ENCODE measurements at places on chromosomes 11 and 22. TPM values are rescaled to one million over a fixed set of nuclear protein-coding genes. Genes with fewer than 3 reads are reported as not detected.

- DNase-seq, result no peak
Observed at GRCh38 chr22:43209523-43209890, 22.6 kb upstream of the TTLL12 start.

- DNase-seq, result no peak
Observed at GRCh38 chr22:21611210-21611977, 18.4 kb downstream of the YDJC start.

ST3GAL4 gene
- total RNA-seq, result 139 TPM

BACE1-AS gene
- total RNA-seq, result 10.1 TPM

DNA sequence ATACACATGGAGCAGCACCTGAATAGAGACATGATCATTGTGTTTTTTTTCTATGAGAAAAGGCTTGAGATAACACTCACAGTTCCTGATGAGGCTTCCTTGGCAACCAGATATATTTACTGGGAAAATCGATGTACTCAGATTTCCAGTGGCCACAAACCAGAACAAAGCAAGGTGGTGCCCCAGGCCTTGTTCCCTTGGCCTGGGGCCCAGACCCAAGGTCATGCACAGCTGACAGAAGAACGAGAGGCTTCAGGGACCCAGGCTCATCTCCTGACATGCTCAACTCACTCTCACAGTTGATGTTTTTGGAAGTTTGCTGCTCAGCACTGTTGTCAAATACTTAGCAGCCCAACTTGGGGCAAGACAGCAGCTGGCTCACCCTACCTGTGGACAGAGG is 281.8 kb downstream of the NTM start:
- no peak for DNase-seq

GRCh38 chr11:126268361-126268707 is 361 bp downstream of the SRPRA start:
- DNase-seq, result no peak

GRCh38 chr11:13308704-13309103 is 31.1 kb downstream of the BMAL1 start:
- DNase-seq, result no peak

DNA sequence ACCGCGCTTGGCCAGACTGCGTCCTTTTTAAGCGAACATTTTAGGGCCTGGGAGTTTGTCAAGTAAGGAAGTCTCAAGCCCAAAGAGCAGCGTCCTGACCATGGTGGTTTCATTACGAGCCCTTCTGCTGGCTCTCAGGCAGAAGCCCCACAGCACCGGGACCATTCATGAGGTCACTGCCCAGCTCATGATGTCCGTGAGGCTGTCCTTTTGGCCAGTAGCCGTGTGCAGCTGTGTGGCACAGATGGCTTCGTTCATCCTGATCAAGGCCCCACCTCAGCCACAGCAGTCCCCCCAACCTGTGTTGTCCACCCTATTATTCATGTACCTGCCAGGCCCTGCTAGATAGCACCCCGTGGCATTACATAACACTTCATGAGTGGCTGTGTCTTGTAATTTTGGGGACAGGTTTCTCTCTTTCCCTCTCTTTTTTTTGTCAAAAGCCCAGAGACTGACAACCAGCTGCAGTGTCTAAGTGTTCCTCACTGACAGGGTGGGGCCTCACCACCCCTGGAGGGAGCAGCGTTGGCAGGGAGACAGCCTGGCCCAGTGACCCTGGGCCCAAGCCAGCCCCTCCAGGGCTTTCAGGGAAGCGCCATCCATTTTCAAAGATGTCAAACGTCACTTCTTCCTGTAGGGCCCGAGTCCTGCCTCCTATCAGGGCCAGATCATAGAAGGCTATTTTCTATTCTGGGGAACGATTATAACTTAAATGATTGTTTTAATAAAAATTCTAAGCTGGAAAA is 21.8 kb upstream of the CABP7 start:
- DNase-seq, result peak; percentile 66

FOLH1 gene
- total RNA-seq, result 2.7 TPM

DNA sequence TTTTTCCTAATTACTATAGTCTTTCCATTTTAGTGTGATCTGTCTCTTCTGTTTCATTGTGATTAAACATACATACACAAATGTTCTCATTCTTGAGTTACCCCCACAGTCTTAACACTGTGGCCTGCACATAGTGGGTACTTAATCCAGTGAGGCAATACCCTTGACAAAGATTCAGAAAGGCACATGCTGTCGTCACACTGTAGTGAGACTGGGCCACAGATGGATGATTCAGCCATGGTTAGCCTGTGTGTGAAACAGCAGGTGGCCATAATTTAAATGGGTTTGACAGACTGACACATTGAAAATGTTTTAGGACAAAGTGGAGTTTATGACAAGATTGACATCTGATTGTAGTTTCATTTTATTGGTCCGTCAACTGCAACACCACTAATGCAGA is 313.1 kb downstream of the C11orf87 start:
- no peak for DNase-seq

DNA sequence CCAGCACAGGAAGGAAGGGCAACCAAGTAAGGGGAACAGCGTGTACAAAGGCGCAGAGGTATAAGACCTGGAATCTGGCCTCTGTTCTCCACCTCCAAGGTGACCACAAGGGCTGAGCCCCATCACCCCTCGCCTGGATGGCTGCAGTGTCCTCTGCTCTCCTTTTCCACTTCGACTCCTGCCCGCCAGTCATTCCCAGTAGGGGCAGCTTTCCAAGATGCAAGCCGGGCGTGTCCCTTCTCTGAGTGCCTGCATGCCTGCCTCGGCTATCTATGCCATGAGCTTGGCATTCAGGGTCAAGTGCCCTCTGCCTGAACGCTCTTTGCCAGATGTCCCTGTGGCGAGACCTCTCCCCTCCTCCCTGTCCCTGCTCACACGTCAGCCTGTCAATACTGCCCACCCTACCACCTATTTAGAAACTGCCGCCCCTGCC is 17.0 kb downstream of the FADS3 start:
- DNase-seq, result no peak

GRCh38 chr11:100922121-100922520 is 207.5 kb downstream of the PGR start:
- DNase-seq, result no peak

C11orf21 gene
- 0.12 TPM for total RNA-seq

GRCh38 chr11:64029773-64030172 is 6.0 kb upstream of the FLRT1 start:
- no peak for DNase-seq

OR56A5 gene
- not detected for total RNA-seq

DNA sequence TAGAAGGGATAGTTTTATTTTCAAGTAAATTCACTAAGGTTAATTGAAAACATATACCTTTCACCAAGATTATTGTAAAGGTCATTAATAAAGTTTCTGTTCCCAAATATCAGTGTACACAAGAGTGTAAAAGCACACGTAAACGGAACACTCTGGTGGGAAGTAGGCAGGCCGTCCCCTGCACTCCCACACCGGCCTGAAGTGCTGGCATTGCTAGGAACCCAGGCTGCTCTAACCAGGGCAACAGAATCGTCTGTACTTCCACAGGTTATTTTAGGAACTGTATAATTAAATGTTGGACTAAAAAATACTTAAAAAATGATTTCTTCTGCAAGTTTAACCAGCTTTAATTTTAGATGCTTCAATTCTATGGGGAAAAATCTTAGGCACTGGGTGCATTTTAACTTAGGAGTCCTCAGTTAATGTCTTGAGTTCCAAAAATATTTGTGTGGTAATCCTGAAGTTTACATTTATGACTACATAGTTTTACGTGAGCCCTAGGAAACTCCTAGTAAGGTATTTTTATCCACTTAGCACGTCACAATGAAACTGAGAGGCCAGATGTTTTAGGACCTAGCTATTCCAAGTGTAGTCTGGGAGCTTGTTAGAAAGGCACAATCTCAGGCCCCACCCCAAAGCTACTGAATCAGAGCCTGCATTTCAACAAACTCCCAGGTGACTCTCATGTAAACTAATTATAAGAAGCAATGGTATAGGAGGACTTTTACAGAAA is 31.2 kb downstream of the KMT5B start:
- DNase-seq, result no peak

DNA sequence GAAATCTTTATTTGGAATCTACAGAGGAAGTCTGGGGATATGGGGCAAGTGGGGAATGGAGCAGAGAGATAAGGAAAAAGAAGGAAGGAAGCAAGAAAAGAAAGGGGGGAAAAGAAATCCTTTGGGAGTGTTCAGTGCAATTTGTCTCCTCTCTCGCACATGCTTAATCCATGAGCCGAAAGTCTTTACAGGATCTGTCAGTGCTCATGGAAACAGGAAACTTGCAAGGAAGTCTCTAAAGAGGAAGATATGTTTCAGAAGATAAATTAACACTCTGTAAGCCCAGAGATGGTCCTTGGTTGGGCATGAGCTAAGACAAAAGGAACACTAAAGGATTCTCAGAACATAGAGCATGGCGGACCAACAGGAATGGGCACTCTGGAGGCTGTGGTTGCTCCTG is 47.9 kb upstream of the FLI1 start:
- no peak for DNase-seq

- no peak for DNase-seq
Observed at GRCh38 chr11:2297623-2298030, 4.1 kb downstream of the C11orf21 start.

CD3D gene
- total RNA-seq, result 2.8 TPM

FXYD6 gene
- 218 TPM for total RNA-seq

- no peak for DNase-seq
Observed at GRCh38 chr11:102882389-102883024, 7.7 kb upstream of the MMP12 start.

GRCh38 chr11:44011797-44012196 is 36.0 kb upstream of the ACCSL start:
- peak; percentile 35 for DNase-seq

- peak; percentile 74 for DNase-seq
Observed at GRCh38 chr22:28813772-28814518, 13.6 kb upstream of the XBP1 start.

MICAL2 gene
- total RNA-seq, result 8.4 TPM

DNA sequence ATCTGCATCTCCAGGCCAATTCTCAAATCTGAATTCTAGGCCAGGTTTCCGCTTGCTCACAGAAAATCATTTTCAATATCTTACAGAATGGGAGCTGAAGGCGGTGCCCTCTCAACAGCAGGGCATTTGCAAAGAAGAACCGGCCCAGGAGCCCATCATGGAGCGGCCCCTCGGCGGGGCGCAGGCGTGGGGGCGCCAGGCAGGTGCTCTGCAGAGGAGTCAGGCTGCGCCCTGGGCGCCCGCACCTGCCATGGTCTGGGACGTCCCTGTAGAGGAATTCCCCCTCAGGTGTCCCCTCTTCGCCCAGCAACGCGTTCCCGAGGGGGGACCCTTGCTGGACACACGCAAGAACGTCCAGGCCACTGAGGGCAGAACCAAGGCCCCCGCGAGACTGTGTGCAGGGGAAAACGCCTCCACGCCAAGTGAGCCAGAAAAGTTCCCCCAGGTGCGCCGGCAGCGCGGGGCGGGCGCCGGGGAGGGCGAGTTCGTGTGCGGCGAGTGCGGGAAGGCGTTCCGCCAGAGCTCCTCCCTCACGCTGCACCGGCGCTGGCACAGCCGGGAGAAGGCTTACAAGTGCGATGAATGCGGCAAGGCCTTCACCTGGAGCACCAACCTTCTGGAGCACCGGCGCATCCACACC is 11.5 kb downstream of the ZNF74 start:
- no peak for DNase-seq

GRCh38 chr11:103929170-103929903 is 107.1 kb upstream of the DDI1 start:
- DNase-seq, result no peak

OR2AG2 gene
- total RNA-seq, result not detected

DNA sequence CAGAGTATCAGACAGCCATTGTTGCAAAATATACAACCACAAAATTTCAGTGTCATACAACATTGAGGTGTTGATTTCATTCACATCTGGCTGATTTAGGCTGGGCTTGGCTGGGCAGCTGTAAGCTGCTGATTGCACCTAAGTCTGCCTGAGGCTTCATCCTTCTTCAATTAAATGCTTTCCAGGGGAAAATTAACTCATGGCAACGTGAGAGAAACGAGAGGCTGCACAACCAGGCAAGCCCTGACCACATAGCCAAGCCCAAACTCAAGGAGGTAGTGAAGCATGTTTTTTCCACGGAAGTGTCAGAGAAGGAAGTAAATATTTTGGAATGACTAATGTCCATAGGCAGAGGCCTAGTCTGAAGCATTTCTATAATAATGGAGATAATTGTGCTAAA is 273.8 kb upstream of the ZC3H12C start:
- DNase-seq, result no peak

GRCh38 chr22:37482244-37482643 is 3.9 kb downstream of the MFNG start:
- DNase-seq, result no peak

- no peak for DNase-seq
Observed at GRCh38 chr11:134449713-134450112, 37.7 kb upstream of the B3GAT1 start.

DNA sequence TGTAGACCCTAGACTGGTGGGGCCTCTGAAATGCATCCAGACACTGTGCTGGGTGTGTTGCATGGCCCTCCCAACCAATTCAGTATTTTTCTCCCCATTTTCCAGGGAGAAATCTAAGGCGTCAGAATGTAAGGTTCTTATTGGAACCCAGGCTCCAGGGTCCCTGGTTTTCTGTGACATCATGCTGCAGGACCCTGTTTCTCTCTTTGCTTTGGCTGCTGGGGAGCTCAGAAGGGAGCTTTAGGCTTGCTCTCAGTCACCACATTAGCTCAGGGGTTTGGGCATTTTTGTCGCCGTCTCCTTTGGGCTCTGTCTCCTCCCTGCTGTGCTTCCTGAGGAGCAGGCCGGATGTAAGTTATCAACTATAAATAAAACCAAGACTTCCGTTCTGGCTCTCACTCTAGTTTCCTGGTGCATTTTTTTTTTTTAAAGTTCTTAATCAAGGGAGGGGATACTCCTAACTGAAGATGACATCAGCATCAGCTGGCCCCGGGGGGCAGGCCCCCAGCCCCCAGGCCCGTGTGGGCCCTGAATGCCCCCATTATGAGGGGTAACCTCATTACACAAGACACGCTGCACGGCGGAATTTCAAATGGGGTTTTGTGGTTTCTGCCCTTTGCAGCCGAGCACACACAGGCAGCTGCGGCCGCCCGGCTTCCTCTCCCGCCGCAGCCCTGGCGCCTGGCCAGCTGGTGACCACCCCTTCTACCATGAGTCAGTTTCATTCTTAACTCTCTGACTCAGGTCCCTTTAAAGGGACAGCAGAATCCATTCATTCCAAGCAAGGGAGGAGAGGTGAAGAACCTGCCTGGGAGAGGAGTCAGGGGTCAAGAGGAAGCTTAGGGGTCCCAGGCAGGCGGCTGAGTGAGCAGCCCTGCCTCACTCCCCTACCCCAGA is 3.2 kb downstream of the MYEOV start:
- DNase-seq, result peak; percentile 96

GRCh38 chr11:77560605-77561004 is 29.1 kb upstream of the AQP11 start:
- DNase-seq, result peak; percentile 51
